ENCODE measurements at places on chromosomes 12 and 14.

GRCh38 chr12:12451098-12451497 lies 94.2 kb downstream of the BORCS5 start:
- no peak for DNase-seq

DNA sequence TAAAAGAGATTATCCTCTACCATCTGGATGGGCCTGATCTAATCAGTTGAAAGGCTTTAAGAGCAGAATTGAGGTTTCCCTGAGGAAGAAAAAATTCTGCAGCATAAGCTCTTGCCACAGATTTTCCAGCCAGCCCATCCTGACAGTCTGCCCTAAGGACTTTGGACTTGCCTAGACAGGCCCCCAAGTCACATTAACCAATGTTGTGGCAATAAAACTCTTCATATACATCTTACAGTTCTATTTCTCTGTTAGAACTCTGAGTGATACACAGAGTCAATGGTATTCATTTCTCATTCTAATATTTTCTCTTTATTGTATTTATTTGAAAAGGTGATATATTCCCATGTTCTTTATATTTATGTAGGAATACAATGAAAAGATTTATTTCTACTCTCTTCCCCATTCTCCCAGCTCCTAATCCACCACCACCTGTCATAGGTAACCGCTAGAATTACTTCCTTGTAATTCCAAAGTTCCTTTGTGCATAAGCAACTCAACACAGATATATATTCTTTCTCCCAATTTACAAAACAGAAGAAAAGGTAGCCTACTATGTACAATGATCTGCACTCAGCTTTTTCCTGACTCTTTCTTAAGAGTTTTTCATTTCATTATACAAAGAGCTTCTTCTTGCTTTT lies 182.1 kb downstream of the CAPZA3 start:
- DNase-seq: no peak

- DNase-seq: no peak
These were observed 34.1 kb upstream of the CPM start for GRCh38 chr12:68967046-68967445.

GRCh38 chr12:53596920-53597363 lies 29.2 kb downstream of the ATF7 start:
- DNase-seq: no peak

- no peak for DNase-seq
These were observed 51.9 kb downstream of the RASSF8 start for GRCh38 chr12:26010293-26010821.

DNA sequence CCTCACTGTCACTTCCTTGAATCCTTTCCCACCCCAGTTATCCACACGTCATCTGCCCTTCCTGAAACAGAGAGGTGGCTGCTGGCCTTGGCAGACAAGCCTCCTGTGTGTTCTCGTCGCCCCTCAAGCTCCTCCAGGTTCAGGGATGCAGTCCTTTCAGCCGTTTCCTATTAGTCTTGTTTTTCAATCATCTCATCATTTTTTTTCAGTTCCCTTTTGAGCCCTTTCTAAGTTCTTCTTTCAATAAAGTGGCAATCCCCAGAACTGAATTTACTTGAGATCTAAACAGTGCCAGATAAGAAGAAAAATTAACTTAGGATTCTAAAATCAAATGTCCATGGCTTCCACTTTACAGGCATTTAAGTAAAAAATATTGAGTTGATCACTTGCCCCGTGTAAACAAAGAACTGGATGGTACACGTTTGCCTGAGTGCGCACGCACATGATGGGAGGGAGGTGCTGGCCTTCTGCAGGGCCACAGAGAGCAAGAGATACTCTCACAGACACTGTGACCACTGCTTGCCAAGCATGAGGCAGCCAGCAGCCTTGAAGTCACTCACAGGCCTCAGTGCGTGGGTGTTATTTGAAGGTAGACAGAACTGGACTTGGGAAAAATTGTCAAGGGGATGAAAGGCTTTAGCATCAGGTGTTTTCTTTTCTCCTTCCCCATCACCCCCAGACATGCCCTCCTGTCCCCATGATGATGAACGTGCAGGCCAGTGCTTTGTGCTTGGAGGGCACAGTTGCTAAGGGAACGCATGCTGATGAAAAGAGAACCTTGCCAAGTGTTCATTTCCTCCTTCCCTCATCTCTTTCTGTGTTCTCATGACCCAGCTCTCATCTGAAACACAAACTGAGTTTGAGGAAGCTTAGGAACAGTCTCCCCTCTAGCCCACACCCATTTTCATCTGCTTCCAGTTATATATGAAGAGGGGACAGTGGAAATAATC lies 408.3 kb downstream of the EGLN3 start:
- DNase-seq: no peak

DNA sequence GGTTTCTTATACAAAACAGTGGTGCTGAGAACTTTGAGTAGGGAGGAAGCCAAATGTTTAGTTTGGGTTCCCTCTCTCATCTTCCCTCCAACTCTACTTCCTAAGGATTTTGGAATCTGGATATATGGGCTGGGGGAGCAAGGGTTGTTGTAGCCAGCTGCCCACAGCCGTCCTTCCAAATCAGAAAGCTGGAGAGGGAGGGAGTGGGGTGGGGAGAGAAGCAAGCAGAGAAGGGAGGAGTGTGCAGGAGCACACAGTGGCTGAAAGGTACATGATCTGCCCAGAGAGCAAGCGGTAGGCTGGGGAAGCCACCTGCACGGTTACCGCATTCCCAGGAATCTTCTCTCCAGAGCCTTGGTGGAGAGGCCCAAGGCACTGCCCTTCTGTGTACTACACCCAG lies 52.7 kb downstream of the IRF2BPL start:
- DNase-seq: no peak

DNA sequence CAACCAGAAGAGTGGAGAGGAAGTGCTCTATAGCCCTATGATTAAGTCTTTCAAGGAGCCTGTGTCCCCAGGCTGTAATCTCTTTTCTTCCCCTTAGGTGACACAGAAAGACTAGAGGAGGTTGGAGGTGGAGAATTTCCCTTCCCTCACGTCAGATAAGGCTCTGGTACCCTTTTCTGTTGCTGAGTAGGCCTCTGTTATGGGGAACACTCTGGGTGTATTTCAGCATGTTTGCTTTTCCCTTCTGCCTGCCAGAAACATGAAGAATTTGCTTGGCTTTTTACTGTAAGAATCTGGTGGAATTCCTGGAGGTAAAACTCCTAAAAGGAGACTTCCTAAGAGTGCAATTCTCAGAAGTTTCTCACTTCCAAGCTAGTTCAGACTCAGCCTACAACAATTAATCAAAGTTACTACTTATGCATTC lies 58.3 kb downstream of the SIX1 start:
- DNase-seq: no peak

DNA sequence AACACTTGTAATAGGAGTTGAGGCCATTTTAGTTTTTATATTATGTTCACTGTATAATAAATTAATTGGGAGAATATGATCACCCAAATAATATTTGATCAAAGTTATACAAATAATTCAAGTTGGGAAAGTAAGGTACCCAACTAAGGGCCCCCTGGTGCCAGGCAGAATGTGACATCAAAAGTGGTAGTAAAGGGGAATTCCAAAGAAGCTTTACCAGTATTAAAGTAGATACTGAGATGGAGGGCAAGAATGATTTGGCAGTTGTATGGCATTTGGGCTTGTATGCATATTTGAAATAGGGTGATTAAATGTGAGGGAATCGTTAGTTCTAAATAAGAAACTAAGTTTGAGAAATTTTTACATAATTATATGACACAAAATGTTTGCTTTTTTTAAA lies 17.7 kb downstream of the GXYLT1 start:
- no peak for DNase-seq

Data from CD4-positive, alpha-beta T cell treated with Interleukin-2 at 100 ng/mL for 4 hours (primary cell).